ENCODE measurements at places on chromosomes 3 and 15. TPM values are rescaled to one million over a fixed set of nuclear protein-coding genes. Genes with fewer than 3 reads are reported as not detected.

GLDN gene
- total RNA-seq = not detected

FBXL2 gene
- total RNA-seq = 3.0 TPM

CP gene
- total RNA-seq = 1.7 TPM

CHSY1 gene
- total RNA-seq = 5.3 TPM

IFT80 gene
- 7.6 TPM for total RNA-seq

ASB14 gene
- not detected for total RNA-seq

DNA sequence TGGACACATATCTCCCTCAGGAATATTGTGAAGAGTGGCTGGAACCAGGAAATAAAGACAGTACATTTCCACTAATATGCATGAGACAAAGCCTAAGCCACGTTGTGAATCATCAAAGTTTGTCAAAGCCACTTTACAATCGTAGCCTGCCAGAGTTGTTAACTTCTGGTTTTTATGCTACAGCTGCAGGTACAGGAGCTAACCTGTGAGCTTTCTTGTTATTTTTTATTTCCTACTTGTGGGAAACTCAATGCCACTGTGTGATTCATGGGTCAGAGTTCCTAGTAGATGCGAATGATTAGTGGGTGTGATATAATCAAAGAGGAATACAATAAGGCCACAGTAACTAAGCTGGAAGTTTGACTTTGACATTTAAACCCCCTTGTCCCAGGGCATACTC, 44.4 kb upstream of the TEX9 start:
- no peak for DNase-seq

DNA sequence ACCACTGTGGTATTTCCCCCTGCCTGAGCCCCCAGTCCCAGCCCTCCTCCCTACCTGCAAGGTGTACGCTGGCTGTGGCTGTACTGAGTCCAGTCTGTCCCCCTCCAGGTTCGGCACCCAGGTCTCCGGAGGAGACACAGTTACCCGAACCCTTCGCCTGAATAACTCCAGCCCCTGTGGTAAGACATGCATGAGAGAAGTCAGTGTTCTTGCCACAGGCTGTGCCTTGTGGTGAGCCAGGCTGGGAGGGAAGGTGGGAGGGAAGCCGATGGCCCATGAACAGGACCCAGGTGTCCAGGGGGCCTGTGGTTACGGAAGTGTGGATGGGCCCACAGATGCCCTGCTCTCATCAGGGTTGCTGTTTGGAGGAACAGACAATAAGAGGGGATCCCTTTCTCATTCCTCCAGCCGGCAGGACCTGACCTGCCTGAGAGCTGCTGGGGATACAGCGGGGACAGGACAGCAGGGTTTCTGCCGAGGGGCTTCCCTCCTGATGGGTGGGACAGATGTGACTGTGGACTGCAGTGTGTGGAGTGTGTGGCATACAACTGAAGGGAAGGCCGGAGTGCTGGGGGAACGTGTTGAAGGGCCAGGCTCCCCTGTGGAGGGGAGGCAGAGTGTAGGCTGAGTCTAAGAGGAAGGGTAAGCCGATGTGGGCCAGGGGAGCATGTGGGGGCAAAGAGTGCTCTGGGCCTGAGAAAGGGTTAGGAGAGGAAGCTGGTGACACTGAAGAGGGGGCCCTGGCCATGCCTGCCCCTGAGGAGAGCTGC, 21.9 kb downstream of the ACAA1 start:
- no peak for DNase-seq

All from pancreas (tissue), 10 donors.